Camera-type eye (tissue), 1 donor: ENCODE measurements at places on chromosomes 5 and 9. TPM values are rescaled to one million over a fixed set of nuclear protein-coding genes. Genes with fewer than 3 reads are reported as not detected.

Gene ZNF608
- 144 TPM for total RNA-seq

Gene ARID3C
- not detected for total RNA-seq

Gene EGFLAM
- total RNA-seq, result 75.3 TPM

Gene SLC46A2
- not detected for total RNA-seq
